Stromal cell of bone marrow (primary cell): ENCODE measurements at places on chromosomes 1 and 21.

DNA sequence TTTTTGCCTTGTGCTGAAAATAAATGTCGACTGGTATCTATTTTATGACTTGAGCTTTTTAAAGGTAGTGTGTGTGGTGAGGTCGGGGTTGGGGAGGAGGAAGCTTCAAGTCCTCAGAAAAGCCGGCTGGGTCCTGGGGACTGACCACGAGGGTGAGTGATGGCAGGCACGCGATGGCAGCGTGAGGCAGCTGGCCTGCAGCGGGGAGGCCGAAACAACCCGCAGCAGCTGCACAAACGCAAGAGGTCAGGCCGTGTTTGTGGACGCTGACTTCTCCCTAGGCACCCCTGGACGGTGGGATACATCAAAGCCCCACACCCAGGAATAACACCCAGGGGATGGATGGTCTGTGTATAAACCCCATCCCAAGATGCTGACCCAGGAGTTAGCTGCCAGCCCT is 51.4 kb downstream of the ZBTB18 start:
- DNase-seq = no peak

- no peak for DNase-seq
These were observed 10.7 kb downstream of the AMPD2 start for GRCh38 chr1:109630081-109630897.

GRCh38 chr21:29637134-29637533 is 302.7 kb downstream of the GRIK1 start:
- no peak for DNase-seq

DNA sequence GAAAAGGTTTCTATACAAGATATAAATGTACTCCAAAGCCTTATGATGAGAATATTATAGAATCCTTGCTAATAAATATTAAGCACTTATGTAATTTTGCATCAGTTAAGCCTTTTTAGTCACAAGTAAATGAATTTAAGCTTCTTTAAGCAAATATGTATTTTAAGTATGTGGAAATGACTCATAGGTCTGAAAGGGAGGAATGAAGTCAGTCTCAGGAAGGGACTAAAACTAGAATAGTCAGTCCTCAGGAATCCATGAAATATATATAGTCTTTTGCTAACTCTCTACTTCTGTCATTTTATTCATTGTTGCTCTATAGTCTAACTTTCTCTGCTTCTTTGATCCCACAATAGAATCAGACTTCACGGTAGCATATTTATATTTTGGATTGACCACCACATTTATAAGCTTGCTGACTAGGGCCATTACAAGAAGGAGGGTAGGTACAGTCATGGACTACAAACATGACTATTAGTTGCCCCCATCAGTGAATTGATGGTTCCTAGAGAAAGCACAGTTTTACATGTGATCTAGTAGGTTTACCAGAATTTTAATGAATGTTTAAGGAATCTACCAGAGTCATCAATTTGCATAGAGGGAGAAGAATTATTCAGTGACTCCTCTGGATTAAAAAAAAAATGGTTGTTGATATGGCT is 20.2 kb upstream of the RABGGTB start:
- peak; percentile 54 for DNase-seq

DNA sequence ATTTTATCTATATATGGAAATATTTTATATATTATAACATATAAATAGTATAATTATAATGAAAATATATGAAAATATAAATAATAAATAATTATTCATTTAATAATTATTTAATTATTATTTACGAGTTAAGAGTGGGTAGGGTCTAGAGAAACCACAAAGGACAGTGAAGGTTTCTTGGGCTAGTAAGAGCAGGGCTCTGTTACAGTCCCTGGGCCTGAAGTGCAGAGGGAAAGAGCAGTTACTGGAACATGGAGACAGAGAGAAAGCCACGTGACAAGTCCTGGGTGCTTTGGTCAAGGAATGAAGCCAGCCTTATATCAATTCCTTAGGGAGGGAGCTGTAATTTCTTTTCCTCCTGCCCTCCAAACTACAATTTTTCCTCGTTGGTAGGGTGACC is 117.2 kb upstream of the OLIG2 start:
- no peak for DNase-seq

DNA sequence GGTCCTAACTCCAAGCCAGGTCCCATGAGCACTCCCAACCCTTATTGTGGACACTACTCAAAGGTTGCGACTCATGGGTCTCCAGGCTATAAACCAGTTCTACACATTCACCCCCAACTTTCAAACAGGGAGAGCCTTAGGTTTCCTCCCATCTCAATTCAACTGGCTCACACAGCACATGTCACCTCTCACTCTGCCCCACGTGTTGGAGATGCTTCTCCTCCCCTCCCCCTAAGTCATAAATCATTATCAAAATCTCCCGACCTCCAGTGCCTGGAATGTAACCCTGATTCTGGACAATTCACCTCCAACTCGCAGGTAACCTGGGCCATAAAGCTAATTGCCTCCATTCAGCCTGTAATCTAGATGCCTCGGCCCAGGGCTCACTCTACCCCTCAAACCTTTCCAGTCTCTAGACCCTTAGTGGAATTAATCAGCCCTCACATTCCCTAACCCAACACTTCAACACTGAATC is 595 bp downstream of the AK2 start:
- DNase-seq = no peak

DNA sequence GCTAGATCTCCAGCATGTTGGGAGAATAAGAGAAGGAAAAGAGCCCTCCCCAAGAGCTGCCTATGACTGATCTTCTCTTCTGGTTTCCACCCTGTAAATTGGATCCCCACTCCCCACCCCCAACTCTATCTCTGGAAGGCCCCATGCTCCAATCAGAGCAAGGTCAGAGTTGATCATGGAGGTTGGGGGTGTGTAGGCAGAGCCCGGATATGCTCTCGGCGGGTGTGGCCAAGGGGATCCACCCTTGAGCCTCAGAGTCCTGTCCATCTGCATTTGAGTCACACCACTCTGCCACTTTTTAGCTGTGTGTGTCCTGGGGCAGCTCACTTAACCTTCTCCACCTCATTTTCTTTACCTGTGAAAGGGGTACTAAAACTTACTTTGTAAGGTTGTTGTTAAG is 79.5 kb downstream of the NAV1 start:
- no peak for DNase-seq

DNA sequence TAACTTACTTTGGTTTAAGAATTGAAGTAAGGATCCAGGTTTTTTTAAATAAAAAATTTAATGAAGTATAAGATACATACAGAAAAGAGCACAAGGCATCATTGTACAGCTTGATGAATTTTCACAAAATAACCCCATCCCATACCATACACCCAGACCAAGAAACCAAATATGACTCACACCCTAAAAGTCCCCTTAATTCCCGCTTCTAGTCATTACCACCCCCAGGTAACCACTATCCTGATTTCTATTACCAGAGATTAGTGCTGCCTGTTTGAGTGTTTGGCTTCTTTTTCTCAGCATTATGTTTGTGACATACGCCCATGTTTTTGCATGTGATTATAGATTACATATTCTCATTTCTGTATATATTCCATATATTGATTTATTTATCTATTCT is 98.5 kb upstream of the HIVEP3 start:
- no peak for DNase-seq

- DNase-seq = no peak
These were observed 13.4 kb downstream of the SNAP47 start for GRCh38 chr1:227748496-227749182.

GRCh38 chr1:20167126-20167525 is 18.8 kb upstream of the UBXN10 start:
- DNase-seq = no peak

DNA sequence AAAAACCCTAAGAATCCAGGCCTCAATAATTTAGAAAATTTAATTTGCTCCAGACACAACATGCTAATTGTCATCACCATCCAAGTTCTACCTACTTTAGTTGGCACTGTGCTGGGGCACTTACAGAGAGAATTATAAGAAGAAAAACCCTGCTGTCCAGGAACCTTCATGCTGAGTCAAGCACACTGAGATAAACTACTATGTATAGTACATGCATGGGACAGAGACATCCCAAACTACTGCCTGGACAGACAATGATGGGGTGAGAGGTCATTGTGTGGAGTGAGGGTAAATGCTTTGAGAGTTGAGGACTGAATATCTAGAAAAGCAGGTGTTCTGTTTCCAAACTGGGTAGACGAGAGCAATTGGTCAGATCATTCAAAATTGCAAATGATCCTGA is 135.3 kb upstream of the CTTNBP2NL start:
- DNase-seq = no peak
